Stimulated activated CD4-positive, alpha-beta T cell treated with anti-CD3 and anti-CD28 coated beads, TNF-alpha, amount 100 ng/mL, for 24 hours (primary cell): ENCODE measurements at places on chromosomes 2 and 18.

GRCh38 chr2:88003074-88003755 lies 13.1 kb downstream of the RNU2-63P start:
- DNase-seq: no peak

DNA sequence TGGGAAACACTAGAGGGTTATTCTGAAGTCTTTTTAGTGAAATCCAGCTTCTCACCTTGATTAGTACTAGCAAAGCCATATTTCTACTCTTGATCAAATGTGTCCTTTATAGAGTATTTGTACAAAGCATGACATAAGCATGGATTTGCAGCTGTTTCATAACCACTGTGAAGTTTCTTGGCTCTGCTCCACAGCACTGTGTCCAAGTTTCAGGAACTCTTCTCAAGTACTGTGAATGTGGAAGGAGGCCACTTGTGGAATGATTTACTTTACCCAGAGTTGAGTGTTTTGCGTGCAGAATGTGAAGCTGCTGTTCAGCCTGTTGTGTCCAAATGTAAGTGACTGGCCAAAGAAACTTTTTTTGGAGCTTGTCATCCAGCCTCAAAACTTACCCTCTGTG lies 16.2 kb upstream of the MAPRE2 start:
- DNase-seq: no peak

GRCh38 chr2:2812117-2812516 lies 481.0 kb upstream of the MYT1L start:
- DNase-seq: no peak

GRCh38 chr2:38522754-38523349 lies 79.9 kb downstream of the HNRNPLL start:
- no peak for DNase-seq

GRCh38 chr18:75698861-75699260 lies 271.4 kb upstream of the SMIM21 start:
- no peak for DNase-seq

DNA sequence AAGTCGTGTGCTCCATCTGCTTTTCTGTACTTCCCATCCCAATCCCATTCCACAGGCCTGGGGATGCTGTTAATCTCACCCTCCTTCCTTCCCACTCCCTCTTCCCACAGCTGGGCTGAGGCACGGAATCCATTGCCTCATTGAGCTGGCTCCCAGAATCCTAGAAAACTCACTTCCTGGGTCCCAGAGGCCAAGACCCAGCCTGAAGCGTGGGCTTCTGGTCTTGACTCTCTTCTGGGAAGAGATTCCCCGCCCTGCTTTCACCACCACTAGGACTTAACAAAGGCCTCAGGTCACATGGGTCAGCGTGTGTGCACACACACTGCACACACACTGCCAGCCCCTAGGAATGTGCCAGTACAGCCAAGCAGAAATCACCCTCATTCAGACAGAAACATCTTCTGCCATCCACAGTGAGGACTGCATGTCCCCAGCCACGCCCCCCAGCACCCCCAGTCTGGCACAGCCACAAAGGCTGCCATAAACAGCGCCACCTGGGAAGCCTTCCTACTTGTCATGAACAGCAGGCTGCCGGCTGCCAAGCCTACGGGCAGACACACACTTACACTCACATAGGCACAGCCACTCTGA lies 165.8 kb downstream of the TNS1 start:
- no peak for DNase-seq

- no peak for DNase-seq
These were observed 267.7 kb downstream of the TWIST2 start for GRCh38 chr2:239115616-239116015.

GRCh38 chr18:67282796-67283195 lies 233.7 kb downstream of the DSEL start:
- DNase-seq: no peak

DNA sequence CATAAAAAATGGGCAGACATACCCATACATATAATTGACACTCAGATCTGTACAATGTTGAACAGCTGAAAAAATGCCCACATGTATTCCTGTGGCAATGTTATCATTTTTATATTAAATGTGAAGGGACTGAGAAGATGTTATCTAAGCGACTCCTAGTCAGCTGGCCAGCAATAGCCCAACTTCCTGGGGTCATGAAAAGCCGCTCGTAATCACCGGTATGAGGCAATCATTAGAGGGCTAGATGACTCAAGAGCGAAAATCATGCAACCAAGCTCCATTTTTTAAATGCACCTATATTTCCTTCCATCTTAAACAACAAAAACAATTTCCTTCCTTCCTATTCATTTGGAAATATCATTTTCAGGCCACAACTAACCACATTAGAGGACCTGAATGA lies 274.6 kb upstream of the CCDC68 start:
- no peak for DNase-seq

DNA sequence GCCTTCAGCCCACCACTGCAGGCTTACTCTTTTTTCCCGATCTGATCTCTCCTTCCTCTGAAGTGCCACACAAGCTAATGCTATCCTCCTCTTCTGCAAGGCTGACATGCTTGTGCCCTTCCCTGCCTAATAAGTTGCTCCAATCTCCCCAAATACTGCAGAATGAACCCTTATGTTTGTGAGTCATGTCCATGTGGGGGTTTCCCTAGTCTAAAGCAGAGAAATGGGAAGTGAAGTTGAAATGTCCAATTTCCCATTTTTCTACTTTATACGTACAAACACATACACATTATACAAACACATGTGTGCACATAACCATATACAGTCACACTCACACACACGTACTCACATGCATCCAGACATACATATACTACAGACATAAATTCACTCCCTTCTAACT lies 288.1 kb upstream of the CELF4 start:
- DNase-seq: no peak

GRCh38 chr2:233430651-233431050 lies 76.4 kb downstream of the DGKD start:
- DNase-seq: no peak

DNA sequence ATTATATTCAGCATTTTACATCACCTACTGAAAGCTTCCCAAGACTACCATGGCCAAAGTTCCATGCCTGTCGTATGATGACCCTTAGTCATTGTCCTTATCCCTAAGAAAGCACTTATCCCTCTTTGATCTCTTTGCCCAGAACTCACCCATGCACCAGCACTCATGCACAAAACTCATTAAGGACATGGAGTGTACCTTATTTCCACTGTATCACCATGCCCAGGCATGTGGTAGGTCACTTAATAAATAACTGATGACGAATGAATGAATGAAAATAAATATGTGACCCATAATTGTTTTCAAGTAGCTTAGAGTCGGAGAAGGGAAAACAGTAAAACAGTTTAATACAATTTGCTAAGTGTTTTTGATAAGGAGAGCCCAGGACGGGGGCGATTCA lies 220.1 kb downstream of the IKZF2 start:
- DNase-seq: no peak

DNA sequence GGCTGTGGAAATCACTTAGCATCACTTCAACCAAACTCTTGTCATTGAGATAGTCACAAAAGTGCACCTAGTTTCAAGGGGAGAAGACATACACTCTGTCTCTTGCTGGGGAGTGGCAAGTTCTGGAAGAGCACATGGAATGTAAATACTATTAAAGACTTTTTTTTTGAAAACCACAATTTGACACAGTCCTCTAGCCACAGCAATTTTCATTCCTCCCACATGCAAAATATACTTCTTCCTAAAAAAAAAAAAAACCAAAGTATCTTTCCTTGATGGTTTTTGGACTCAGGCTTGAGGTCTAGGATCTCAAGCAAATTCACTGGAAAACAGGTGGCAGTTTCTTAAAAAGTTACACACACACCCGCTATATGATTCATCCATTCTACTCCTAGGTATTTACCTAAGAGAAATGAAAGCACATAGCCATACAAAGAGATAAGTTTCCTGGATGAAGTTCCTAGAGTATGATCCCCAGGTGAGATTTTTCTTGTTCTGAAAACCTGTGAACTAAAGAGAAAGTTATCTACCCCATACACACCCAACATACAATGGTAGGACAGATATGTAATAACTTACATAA lies 295.8 kb downstream of the SP3 start:
- DNase-seq: no peak

DNA sequence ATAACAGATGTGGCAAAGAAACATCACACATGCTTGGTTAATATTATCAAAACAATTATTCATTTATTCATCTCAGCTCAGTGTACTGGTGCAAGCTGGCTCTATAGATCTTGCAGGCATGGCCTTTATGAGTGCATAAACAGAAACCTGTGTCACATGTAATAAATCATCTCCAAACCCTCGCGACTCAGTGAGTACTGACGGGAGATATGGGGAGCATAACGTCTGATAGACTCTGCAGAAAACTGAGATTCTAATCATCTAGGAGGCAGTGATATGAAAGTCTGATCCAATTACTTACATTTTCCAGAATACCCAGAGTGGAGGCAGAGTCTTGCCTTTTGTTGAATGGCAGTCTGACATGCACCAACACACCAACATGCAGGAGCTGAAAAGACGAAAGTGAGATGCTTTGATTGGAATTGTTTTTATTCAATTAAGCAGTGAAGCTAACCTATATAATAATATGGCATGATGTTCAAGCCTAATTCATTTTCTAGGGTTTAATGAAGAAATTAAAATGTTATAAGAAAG lies 416.8 kb downstream of the RNF144A start:
- no peak for DNase-seq

DNA sequence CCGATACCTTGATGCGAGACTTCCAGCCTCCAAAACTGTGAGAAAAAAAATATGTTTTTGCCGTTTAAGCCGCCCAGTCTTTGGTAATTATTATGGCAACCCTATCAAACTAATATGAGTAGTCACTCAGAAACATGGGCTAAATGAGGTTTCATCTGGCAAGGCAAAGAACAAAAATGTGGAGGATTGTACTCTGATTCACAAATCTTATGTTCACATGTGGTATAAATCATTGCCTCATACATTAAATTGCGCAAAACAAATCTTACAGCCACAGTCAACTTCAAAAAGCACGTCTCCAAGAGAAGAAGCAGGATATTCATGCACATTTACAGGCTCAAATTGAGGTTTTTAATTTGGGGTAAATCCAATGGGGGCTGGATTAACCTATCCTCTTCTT lies 1435.4 kb upstream of the LRRTM1 start:
- no peak for DNase-seq

- DNase-seq: no peak
These were observed 14.4 kb upstream of the E2F6 start for GRCh38 chr2:11480406-11480805.

- no peak for DNase-seq
These were observed 12.3 kb downstream of the SNED1 start for GRCh38 chr2:241010531-241011295.

GRCh38 chr2:152825834-152826233 lies 107.4 kb downstream of the ARL6IP6 start:
- DNase-seq: no peak

GRCh38 chr18:46260016-46260878 lies 156.1 kb downstream of the HAUS1 start:
- DNase-seq: no peak

DNA sequence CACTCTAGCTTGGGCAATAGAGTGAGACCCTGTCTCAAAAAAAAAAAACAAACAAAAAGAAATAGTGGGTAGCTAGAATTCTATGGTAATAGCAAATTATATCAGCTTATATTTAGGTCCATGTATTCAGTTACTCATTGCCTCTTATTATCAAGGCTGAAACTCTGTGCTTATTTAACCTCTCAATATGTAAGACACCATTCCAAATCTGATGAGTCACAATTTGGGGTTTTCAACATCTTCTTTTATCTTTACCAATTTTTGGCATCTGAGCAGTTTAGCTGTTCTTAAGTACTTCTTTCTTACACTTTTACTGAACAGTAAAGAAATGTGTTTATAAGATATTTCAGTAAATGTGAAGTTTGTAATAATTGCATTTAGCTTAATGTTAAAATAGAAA lies 69.3 kb downstream of the TTC27 start:
- DNase-seq: no peak

DNA sequence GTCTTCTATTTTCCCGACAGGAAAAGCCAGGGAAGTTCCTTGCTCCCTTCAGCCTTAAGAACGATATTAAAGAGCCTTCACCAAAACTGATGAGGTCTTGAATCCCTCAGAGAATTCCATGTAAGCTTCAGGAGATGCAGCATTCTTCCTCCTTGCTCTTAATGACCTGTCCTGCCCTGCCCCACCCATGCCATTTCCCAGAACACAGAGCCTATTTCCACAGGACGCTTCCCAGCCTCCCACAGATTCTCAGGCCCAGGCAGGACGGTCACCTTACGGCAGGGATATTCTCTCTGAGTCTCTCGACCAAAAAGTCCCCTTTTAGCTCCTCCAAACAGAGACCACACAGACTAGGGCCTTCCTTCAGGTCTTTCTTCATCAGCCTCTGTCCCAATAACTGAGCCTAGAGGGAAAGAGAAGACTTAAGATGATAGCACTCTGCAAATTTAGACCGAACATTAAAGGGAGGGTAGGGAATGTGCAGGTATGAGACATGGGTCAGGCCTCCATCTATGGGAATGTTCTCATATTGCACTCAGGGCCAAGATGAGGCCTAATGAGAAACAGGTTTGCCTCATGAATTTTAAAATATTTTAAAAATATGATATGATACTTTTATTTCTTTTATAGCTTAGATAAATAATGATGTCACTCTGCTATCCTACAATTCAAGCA lies 62.1 kb downstream of the COBLL1 start:
- DNase-seq: no peak

GRCh38 chr2:69779258-69780001 lies 37.5 kb downstream of the ANXA4 start:
- DNase-seq: no peak

DNA sequence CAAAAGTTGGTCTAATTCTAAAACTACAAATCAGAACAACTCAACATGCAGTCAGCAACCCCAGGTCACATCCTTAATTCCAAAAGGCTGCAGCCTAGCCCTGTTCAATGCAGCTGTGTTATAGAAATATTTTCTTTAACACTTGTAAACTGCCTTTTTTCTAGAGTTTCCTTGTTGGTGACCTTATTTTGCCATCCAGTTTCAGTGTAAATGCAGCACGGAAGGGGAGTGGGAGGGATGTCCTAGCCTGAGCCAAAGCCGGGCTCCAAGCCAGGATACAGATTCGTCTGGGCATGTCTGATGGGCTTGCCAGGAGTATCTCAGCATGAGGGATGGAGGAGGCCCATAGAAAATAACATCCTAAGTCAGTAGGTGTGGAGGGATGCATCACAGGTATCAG lies 17.7 kb upstream of the SP3 start:
- DNase-seq: no peak

- DNase-seq: peak; percentile 41
These were observed 762 bp upstream of the GAD1 start for GRCh38 chr2:170815746-170816503.

GRCh38 chr18:61398961-61399705 lies 65.9 kb downstream of the CDH20 start:
- DNase-seq: no peak

DNA sequence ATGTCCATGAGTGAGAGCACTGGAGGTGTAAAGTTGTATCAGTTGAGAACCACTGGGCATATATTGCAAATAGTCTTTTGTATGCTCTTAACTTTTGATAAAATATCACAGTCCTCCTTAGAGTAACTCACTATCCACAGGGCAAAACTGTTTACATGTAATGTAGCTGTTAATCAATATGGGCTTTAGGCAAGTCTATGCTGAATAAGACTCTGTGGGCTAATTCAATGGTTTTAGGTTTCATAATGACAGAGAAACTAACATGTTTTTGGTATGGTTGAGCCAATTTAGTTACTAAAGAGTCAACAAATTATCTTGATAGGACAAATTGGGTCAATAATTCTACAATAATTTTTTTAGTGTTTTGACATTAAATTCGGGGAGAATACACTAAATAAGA lies 1134.9 kb upstream of the FAM98A start:
- no peak for DNase-seq
